ENCODE measurements at places on chromosomes 4 and X.
A peak's percentile ranks its signal among the peaks of the same experiment; 100 is the strongest.

- DNase-seq = no peak
Measured at GRCh38 chr4:147117431-147117830, 171.8 kb upstream of the TTC29 start.

- DNase-seq = no peak
Measured at GRCh38 chr4:6668391-6668790, 25.3 kb upstream of the S100P start.

- peak; percentile 57 for DNase-seq
Measured at GRCh38 chrX:8364369-8365141, 100.1 kb upstream of the VCX3B start.

DNA sequence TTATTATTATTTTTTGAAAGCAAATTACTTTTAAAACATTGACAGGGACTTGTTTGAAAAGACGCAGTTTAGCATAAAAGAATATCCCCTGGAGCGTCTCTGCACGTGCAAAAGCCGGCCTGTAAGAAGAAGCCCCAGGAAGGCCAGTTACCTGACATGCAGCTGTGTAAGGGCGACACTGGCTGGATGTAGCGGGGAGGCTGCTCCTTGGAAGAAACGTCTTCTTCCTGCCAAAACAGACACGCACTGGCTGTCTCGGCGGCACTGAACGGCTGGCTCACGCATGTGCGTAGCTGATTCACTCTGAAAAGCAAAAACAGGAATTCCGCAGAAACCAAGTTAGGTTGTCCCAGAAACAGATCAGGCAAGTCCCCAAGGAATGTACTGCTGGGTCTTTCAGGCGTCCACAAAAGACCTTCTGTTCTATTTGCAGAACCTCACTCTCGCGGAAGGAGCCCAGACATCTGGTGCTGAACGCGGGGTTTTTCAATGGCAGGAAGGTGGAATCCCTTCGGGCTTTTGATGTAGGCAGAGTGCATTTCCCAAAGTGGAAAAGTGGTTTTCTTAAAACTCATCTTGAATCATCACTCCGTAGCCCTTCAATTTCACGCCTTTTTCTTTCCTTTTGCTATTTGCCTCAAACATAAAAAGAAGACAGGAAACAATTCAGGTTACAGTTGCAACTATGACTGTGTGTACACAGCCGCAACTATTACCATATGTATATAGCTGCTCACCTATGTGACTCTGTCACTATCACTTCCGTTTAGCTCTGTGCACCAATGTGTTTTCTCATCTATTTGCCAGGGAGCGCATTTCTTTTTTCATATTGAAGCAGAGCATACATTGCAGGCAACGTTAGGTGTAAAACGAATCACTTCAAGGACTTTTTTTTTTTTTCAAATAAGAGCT is 38.1 kb upstream of the ARSH start:
- no peak for DNase-seq

- no peak for DNase-seq
Measured at GRCh38 chr4:151468715-151469696, 60.0 kb downstream of the FHIP1A start.

DNA sequence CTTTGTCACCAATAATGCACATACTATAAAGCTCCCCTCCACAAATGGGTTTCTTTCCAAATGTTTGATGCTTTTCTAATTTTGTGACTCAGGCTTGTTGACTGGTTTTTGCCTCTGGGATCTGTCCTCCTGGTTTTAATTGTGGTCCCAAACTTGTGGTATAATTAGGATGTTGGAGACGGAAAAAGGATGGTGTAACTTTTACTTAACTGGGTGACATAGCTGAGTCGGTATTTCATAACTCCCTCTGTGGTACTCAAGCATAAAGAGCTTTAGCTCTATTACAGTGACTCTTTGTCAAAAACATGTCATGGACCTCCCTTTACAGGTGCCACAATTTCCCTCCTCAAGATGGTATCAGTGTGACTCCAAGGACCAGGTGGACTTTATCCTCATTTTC is 119.7 kb upstream of the RBPJ start:
- no peak for DNase-seq

- peak; percentile 83 for DNase-seq
Measured at GRCh38 chr4:109562457-109563239, 2.6 kb downstream of the MCUB start.

GRCh38 chr4:110492522-110492921 is 16.6 kb downstream of the ENPEP start:
- DNase-seq = no peak

- DNase-seq = no peak
Measured at GRCh38 chrX:22952010-22952409, 47.8 kb upstream of the DDX53 start.

DNA sequence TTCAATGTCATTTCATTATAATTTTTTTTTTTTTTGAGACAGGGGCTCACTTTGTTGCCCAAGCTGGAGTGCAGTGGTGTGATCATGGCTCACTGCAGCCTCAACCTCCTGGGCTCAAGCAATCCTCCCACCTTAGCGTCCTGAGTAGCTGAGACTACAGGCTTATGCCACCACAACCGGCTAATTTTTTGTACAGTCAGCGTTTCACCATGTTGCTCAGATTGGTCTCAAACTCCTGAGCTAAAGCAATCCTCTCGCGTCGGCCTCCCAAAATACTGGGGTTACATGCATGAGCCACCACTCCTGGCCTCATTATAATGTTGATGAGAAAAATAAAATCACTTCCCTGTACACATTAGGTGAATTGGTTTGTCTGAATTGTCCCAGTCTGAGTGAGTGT is 16.9 kb downstream of the TAF7L start:
- DNase-seq = no peak

GRCh38 chr4:121728066-121728465 is 31.3 kb upstream of the ANXA5 start:
- DNase-seq = no peak

- DNase-seq = no peak
Measured at GRCh38 chrX:103562801-103563200, 22.5 kb upstream of the TCEAL4 start.

- DNase-seq = no peak
Measured at GRCh38 chrX:100076031-100076430, 334.0 kb downstream of the PCDH19 start.

DNA sequence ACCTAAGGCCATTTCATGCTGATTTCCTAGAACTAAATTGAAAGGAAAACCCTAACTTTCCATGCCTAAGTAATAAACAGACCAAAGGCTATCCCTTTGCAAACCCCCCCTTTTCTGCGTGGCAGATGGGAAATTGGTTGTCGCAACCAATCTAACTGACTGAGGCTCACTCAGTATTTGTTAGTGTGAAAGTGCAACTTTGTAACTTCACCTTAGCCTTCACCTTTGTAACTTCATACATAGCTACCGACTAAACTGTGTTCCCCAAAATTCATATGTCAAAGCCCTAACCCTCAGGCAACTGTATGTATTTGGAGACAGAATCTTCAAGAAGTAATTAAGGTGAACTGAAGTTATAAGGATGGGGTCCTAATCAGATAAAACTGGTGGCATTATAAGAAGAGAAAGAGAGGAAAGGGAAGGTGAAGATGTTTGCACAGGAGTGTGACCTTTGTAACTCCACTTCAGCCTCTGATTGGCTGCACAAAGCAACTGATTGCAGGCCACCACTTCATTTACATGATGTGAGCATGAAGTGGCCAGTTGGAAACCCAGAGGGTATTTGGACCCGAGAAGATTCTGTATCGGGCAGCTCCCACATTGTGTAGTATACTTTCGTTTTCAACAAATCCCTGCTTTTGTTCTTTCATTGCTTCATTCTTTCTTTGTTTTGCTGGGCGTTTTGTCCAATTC is 4.9 kb upstream of the TMEM33 start:
- DNase-seq = no peak
